ENCODE measurements at places on chromosomes 3 and 15.

GRCh38 chr3:19934098-19934566, at the start of gene EFHB:
Gene EFHB, minus strand, starts transcription at chr3:19934217. Its CDS starts 199 bp downstream, at chr3:19934018.
- DNase-seq = no peak

- no peak for DNase-seq
Measured at GRCh38 chr15:70142072-70142321, 44.3 kb upstream of the TLE3 start.

DNA sequence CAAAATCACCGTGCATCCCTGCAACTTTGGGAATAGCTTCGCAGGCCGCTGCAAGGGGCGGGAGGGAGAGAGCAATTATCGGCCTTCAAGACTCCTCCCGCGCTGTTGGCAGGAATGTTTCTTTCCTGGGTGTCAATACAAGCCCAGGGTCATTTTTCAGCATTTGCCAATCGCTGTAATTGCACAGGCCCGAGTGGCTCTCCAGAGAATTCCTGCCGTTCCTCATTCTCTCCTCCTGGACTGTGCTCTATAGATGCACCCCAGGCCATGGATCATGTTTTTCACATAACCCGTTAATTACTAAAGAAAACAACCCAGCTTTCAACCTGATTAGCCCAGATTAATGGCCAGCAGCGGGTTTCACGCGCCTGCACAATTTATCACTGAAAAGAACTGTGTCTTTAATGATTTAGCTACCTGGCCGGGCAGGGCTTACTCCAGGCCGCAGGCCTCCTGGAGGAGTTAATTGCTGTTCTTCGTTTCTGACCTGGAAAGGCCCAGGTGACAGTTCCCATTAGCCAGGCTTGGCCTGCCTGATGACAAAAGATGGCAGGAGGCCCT, 144.3 kb downstream of the OPA1 start:
- peak; percentile 70 for DNase-seq

DNA sequence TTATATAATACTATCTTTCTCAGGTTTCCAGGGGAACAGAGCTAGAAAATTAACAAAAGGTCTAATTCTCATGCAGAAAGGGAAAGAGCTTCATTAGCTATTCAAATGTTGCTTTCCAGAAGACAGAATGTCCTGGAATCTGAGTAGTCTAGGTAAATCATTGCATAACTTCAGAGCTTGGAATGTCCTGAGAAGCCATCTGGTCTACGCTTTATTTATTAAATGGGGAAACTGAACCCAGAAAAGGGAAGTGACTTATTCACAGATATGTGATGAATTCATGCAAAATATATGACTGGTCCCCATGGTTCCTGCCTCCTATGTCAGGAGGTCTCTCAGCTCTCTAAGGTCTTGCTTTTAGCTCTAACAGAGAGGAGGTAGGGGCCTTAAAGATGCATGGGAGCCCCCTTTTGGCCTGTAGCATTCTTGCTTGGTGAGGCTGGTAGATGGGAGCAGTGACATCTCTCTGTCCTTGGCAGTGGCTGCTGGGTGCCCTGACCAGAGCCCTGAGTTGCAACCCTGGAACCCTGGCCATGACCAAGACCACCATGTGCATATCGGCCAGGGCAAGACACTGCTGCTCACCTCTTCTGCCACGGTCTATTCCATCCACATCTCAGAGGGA, 99.2 kb downstream of the CEMIP start:
- DNase-seq = no peak

DNA sequence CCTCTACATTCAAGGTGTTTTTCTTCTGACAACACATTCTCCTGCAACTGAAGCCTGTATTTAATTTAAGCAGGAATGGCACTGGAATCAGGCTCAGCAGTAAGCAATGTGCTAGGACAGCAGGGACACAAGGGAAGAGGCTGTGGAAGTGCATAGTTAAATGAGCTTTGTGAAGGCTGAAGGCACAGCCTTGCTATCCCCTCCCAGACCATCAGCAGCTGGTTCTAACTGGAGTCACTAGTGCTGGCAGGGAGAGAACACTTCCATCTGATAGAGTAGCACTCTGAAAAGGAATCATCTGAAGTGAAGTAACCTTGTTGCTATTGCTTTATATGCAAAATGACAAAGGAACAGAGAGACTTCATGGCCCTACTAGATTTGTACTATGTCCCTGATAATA, 14.7 kb downstream of the UQCC5 start:
- no peak for DNase-seq

DNA sequence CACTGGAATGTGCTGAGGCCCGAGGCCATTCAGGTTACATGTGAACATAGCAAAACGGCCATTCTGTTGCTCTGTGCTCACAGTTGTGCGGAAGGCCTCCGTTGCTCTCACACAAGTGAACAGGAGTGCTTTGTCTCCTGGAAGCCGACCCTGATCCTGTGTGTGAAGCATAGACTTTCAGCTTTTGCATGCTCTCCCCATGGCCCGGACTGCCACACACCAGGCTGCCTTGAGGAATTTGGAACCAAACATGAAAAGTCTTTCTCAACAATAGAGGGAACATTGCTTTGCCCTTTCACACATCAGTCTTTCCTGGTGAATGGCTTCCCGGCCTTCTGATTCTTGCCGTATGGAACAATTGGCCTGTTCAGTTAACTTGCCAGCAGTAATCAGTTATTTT, 154.8 kb upstream of the LRIG1 start:
- no peak for DNase-seq

DNA sequence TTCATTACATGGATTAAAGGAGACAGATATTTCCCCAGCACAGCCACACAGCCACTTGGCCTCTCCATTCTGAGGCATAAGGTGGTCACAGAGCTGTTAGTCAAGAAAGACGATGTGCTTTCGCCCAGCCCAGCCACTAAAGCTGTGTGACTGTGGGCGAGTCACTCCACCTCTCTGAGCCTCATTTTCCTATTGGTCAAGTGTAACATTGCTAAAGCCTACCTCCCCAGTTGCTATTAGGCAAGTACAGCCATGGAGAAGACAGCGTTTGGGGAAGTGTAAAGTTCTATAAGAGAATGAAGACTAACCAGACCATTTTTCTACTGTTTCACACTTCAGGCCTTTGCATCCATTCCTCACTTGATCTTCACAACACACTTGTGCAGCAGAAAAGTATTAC, 24.1 kb downstream of the TMEM40 start:
- no peak for DNase-seq

- no peak for DNase-seq
Measured at GRCh38 chr3:126448893-126449180, 26.9 kb downstream of the ZXDC start.

DNA sequence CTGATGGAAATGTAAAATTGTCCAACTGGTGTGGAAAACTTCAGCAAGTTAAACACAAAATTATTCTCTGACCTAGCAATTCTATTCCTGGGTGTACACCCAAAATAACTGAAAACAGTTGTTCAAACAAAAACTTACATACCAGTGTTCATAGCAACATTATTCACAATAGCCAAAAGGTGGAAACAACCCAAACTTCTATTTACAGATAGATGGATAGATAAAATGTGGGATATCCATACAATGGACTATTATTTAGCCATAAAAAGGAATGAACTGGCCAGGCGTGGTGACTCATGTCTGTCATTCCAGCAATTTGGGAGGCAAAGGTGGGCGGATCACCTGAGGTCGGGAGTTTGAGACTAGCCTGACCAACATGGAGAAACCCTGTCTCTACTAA, 6.9 kb upstream of the VWA5B2 start:
- no peak for DNase-seq

DNA sequence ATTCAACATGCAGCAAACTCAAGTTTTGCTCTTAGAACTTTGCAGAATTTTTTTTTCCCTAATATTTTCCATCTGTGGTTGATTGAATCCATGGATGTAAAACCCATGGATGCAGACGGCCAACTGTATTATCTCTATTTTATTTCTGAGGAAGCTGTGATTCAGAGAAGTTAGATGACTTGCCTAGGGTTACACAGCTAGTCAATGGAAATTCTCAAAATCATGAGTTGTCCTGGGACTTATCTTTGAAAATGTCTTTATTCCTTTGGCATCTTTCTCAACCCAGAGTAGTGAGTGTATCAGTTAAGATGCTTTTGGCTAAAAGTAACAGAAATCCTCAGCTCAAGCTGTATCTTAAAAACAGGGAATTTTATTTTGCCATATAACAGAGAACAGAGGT, 107.9 kb upstream of the GALNT15 start:
- DNase-seq = no peak

DNA sequence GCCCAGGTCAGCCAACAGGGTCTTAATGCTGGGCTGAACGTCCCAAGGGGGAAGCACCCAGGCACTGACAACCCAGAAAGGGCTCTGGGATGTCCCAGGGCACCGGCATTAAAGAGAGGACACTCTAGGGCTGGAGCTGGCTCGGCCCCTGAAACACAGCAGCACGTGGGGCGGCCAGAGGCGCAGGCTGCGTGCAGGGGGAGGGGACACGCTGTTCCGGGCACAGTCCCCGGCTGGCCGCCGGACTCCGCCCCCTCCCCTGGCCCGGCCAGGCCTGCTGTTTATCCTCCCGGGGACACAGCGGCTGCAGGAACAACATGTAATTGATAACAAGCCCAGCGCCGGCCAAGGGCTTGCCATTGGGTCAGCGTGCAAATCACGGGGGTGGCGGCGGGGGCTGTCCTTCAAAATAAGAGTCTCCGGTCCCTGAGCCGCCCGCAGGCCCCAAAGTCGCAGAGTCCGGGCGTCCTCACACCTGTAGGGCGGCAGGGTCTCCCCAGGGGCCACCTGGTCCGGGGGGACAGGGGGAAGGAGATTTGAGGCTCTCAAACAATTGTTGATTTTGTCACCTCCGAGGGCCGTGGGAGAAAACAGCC, 1.3 kb downstream of the KLF15 start:
- peak; percentile 88 for DNase-seq

GRCh38 chr15:70504988-70505387, 258.4 kb downstream of the UACA start:
- no peak for DNase-seq

DNA sequence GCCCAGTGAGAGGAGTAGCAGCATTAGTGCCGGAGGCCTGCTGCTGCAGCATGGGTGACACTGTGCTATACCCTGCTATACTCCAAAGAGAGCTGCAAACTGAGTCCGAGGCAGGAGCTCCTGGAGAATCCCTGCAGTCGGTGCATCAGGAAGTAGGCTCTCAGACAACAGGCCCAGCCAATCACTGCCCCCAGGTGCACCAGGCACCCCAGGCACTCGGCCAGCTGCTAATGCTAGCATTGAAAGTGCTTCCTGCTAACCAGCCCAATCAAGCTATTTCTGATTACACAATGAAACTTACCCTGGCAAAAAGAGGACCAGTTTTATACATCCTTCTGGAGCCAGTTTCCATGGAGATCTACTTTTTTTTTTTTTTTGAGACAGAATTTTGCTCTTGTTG, 45.6 kb upstream of the IREB2 start:
- no peak for DNase-seq

Data from retina (tissue), 1 donor.